ENCODE measurements at places on chromosomes 3 and 15.

- peak; percentile 59 for DNase-seq
Observed at GRCh38 chr15:71055461-71055860, 59.8 kb upstream of the THSD4 start.

GRCh38 chr3:142706321-142707127, 17.3 kb upstream of the TRPC1 start:
- no peak for DNase-seq

DNA sequence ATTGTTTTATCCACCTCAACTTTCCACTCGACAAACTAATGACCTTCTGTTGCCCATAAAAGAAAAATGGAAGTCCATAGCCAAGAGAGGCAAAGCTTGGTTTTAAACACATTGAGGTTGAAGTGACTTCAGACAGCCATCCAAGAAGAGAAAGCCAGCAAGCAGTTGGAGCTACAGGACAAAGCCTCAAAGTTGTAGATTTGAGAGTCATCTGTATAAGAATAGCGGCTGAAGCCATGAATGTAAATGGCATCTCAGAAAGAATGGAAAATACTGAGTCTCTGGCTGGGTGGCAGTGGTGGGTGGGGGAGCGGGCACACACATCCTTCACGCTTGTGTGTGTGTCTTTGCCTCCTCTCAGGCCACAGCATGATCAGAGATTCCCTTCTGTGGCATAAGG, 124.1 kb upstream of the CHRM5 start:
- no peak for DNase-seq

- DNase-seq, result peak; percentile 17
Observed at GRCh38 chr3:169545606-169546005, 117.9 kb downstream of the MECOM start.

DNA sequence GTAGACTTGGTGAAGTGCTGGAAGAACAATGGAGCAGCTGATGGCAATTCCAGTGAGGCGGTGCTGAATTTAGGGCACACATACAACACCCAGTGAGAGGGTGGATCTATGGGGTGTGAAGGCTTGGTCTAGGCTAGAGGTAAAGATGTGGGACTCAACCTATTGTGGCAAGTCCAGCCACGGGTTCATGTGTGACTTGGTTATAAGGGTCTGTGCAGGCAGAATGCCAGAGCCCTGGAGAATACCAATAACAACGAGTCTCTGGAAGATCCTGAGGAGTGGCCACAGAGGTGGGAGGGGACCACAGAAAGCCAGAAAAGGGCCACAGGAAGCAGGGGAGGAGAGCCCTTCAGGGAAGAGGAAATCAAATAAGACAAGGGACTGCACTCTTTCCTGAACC, 55.0 kb downstream of the VGLL4 start:
- no peak for DNase-seq

DNA sequence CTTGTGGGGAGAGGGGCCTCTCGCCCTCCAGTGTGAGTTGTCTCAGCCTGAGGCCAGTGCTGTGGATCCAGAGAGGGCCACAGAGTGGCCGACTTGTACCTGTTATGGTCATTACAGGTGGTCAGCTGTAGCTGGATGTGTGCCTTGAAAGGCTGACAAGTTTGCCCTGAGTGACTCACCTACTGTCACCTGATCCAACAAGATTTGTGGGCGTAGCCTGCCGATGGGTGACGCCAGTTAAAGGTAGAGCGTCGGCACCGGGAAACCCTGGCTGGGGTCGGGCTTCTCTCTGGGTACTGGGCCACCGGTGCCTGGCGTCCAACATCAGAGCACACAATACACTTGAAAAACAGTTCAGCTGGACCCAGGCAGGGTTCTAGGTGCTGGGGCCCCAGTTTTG, 2.8 kb upstream of the ISG20 start:
- DNase-seq, result no peak

DNA sequence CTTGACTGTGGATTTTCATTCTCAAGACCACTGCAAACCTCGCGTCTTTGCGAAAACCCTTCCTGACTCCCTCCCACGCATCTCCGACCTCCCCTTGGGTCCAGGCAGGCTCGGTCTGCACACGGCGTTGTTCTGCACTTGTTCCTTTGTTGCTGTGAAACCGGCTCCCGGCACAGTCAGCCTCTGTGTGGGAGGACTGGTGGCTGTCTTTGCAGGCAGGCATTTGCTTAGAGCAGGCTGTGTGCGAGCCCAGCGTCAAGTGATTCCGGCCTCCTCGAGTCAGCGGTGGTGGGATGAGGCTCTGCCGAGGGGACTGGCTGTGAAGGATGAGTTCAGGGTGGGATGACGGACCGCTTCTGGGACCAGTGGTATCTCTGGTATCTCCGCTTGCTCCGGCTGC, 102.6 kb upstream of the ROPN1 start:
- no peak for DNase-seq

- DNase-seq, result no peak
Observed at GRCh38 chr15:91216000-91216399, 115.9 kb downstream of the SV2B start.

DNA sequence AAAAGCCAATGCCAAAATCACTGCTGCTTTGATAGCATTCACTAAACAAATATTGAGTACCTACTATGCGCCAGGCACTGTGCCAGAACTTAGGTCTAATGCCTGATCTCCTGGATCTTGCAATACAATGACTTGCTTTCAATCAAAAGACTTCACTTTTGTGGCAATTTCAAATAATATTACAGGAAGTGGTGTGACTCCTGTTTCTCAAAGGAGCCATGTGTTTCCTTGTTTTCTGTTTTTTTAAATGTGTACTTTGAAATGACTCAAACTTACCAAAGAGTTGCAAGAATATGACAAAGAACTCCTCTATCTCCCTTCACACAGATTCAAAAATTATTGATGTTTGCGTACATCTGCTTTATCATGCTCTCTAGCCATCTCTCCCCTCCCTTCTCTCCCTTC, 18.3 kb downstream of the OSBPL10 start:
- peak; percentile 67 for DNase-seq

DNA sequence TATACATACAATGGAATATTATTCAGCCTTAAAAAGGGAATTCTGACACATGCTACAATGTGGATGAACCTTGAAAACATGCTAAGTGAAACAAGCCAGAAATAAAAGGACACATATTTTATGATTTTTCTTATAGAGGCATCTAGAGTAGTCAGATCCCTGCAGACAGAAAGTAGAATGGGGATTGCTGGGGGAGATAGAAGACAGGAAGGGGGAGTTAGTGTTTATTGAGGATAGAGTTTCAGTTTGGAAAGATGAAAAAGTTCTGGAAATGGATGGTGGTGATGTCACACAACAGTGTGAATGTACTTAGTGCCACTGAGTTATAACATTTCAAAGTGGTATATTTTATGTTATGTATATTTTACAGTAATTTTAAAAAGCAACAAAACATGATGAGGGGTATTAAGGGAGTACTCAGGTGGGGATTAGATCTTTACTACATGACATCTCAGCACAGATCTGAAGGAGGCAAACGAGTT, 4.7 kb downstream of the ITPR1 start:
- DNase-seq, result no peak

- no peak for DNase-seq
Observed at GRCh38 chr3:113125951-113126350, 85.4 kb upstream of the BOC start.

GRCh38 chr3:140250945-140251344, 316.0 kb downstream of the CLSTN2 start:
- DNase-seq, result no peak

GRCh38 chr3:43177085-43177484, 71.2 kb upstream of the POMGNT2 start:
- no peak for DNase-seq

DNA sequence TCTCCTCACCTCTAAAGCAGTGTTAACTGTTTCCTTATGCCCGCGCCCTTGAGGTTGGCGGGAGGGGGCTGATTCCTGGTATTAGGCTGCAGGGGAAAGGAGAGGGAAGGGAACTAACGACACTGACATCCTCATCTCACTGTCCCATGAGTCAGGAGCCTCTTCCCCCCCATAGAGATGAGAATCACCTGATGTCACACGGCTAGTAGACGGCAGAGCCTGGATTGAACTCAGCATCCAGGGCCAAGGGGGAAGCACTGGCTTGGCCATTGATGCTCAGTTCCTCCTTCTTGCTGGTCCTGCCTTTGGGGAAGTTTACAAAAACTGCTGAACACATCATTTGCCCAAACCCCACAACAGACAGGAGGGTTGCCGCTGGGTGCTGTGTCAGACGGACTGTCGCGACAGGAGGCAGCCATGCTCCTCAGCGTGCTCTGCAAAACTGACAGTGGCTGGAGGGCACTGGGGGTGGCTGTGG, 38.5 kb downstream of the IDH2 start:
- no peak for DNase-seq

DNA sequence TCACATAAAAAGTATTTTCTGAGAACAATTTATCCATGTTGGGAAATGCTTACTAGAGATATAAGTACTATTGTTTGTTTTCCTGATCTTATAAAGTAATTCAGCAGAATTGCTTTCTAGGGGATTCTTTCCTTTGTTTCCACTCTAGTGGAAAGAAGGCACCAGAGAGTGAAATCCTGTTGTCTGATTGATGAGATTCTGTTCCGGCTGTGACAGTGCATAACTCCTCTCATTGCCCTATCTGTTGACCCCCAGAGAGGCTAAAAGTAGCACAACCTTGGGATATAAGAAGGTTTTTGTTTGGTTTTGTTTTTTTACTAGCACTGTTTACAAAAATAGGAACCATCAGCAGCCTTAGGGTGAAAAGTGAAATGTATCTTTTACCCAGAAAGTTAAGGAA, 114.1 kb downstream of the ALCAM start:
- DNase-seq, result no peak

DNA sequence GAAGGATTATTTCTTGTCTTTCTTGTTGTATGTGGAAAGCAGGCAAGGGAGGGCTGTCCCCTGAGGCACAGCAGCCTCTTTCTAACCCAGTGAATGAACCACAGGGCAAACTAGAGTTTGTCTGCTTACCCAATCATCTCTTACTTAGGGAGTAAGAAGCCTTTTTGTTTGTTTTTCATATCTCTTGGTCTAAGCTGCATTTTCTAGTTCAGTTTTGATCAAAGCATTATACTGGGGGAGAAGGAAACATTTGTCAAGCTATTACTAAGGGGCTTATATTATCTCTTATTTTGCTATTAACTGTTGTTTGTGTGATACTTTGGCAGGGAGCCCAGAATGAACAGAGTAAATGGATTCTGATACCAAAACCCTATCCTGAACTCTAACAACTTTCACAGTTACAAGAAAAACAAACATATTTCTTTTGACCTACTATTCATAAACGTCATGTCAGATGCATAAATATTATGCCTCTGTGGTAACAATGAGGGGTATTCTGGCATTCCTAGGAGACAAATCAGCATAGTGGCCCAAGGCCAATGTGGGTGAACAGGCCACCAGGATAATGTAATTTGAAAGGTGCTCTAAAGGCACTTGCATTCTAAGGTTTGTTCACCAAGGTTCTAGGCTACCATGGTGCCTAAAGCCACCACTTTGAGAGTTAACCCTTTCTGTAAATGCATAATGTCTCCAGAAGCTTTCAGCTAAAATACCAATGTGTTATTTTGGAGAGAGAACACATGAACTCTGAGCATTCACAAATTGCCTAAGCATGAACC, 271.6 kb upstream of the ZPLD1 start:
- peak; percentile 82 for DNase-seq

GRCh38 chr3:138398791-138399575, 35.4 kb upstream of the ESYT3 start:
- no peak for DNase-seq

DNA sequence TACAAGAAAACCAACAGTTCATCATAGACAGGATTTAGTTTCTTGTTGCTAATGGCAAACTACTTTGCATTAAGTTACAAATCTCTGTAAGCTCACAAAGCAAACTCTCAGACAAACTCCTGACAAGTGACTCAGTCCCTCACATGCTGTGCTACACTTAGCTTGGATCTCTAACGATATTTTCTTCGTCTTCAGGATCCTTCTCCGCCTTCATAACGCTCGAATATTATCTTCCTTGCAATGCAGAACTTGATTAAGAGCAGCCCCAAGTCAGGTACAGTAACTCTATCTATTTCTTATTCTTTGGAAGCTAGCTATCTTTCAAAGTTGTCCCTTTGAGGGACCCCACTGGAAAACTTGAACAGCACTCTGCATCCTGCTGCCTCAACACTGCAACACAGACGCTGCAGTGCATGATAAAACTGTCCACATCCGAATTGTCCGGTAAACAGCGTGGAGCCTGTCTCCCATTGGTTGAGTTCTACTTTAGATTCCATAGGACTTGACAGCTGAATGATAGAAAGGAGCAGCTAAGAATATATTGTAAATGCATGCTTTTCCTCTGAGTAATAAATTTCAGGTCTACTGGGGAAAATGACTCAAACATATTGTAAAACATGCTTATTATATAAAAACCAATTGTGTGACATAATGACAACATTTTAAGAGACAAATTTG, 61.3 kb downstream of the UACA start:
- peak; percentile 44 for DNase-seq

DNA sequence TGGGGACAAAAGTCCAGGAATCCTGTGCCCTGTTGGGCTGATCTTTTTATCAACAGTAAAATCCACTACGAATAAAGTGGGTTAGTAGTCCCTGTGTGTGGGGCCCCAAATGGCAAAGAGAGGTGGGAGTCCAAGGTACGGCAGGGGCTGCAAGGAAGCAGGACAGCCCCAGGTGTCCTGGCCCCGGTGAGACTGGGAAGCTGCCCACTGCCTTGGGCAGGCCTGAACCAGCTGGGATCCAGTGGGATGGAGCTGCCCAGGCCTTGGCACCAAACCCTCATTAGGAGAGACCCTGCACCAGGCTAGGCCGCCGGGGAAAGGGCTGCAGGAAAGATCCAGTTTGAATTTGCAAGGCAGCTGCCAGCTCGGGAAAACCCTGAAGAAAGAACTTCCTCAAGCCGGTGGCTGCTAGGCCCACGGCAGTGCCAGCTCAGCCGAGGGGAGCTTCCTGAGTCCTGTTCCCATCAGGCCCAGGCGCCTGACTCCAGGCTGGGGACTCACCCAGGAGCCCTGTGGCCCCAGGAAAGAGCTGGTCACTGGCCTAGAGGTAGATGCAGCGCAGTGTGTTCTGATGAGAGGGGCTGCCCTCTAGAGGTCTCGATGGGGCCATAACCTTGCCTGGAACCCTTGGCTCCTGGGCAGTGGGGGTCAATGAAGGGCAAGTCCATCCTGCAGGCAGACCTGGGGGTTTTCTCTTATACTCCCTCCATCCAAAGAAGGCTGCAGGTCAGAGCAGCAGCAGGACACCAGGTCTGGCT, 14.4 kb upstream of the GNAI2 start:
- DNase-seq, result no peak

GRCh38 chr3:31692751-31693150, 160.0 kb downstream of the STT3B start:
- DNase-seq, result no peak

- no peak for DNase-seq
Observed at GRCh38 chr3:13440204-13440817, 20.2 kb upstream of the NUP210 start.

DNA sequence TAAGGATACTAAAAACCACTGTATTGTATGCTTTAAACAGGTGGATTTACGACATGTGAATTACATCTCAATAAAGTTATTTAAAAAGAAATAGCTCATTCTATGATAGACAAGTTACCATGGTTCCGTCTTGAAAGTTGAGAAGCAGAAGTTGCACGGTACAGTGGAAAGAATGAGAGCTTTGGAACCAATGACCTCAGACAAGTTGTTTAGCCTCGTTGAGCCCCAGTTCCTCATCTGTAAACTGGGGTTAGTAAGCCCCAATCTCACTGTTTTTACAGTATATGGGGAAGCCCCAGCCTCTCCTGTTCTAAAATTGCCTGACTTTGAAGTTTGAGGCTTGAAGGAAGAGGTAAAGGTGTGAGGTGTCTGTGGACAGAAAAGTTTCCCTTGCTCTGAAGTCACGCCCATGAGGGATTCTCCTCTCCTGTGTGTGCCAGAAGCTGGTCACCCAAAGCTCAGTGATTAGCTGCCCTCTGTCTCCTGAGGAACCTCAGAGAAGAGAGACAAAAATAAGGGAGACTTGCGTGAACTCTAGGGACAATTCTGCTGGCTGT, 10.0 kb downstream of the CRYGS start:
- DNase-seq, result no peak
